Mucosa of gallbladder (tissue), 1 donor: ENCODE measurements at places on chromosomes 1 and 21. TPM values are rescaled to one million over a fixed set of nuclear protein-coding genes. Genes with fewer than 3 reads are reported as not detected.

DNA sequence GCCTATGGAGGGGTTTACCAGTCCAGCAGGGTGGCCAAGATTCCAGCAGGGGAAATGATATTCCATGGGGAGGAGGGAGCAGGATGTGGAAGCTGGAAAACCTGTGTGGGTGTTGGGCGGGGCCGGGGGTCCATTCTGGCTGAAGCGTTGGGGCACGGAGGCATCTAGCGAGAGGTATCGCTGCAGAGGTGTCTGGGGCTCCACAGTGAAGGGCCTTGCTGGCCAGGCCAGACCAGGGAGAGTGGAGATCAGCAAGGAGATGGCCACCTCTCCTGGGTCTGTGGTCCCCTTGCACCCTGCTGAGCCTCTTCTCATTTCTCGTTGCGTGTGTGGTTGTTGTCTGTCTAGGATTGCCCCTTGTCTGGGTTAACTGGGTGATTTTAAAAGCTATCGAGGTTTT, 6.2 kb downstream of the COQ8A start:
- DNase-seq: peak; percentile 10

DNA sequence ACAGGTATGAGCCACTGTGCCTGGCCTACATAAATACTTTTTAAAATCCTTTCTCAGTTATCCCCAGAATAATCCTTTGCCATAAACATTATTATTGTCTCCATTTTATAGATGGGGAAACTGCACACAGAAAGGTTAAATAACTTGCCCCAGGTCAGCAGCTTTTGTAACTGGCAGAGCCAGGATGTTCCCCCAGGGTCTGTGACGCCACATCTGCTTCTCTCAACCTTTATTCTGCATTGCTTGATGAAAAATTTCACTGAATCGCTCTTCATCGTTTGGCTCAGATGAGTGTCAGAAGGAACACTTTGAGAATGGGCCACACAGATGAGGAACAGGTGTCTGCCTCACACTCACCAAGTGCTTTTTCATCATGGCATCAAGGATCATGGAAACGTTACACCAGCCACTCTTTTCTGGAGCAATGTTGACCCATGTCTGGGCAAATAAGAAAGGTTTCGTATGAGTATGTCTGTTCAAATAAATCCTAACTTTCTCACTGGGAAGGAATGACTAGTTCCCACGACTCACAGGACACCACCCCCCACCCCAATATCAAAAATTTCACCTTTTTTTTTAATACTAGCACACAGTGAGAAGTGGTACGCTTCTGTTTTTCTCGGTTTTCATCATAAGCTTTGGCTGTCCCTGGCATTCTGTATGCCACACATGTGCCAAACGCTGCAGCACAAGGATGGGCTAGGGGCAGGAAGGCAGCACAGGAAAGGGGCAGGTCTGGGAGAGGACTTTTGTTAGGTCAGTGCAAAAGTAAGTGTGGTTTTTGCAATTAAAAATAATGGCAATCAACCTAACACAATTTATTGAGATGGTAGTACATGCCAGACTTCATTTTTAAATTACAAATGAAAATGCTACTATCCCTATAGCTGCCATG, 9.0 kb upstream of the PTGFRN start:
- no peak for DNase-seq

DNA sequence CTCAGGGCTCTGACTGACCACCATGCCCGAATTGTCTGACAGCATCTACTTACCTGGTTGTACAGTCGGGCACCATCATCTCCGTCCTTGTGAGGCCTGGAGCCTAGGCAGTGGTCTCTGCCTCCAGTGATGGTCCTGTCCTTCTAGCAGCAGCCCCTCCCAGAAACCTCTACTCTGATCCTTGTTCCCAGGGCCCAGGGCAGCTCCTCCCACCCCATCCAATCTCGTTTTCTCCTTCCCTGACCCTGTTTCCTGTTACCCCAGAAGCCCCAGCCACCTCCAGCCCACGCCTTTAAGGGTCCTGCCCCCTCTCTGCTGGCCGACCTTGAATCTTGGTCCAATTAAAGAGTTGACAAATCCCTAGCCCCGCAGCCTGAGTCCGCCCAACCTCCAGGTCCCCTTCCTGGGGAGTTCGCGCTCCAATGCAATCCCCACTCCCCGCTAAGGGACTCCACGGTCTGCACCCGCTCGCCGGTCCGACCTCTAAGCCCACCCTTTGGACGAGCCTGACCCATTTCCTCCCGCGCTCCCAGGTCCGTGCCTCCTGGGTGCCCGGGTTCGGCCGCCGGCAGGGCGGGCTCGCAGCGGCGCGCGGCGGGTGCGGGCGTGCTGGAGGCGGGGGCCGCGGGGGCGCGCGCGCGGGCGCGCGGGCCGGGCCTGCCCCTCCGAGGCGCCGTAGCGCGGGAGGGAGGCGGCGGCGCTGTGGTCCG, at the start of gene B4GALT2:
Gene B4GALT2 (plus strand): TSS at position 660 of the 710 bp plus-strand sequence. CDS start 1,951 bp downstream, outside the sequence.
- DNase-seq: no peak

- no peak for DNase-seq
Observed at GRCh38 chr1:43803646-43804045, 96.3 kb downstream of the ST3GAL3 start.

- DNase-seq: no peak
Observed at GRCh38 chr1:182677397-182678098, 6.8 kb downstream of the RGS8 start.

- DNase-seq: no peak
Observed at GRCh38 chr1:9198538-9199361, 35.8 kb upstream of the H6PD start.

DNA sequence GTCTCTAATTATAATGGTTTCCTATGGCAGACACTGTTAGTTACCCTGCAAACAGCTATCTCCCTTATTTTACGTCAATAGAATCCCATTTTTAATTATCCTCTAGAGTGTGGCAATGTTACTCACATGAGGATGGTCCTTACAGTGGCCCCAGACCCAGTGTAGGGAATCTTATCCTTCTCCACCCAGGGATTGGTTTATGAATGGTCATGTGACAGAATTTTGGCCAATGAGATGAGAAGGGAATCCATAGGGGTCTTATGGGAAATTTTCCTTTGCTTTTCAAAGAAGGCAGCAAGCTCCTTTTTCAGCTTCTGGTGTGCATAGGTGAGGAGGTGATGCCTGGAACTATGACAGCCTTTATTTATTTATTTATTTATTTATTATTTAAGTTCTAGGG, 59.0 kb upstream of the HUNK start:
- DNase-seq: no peak

GRCh38 chr1:153474347-153474746, 13.9 kb upstream of the S100A7 start:
- DNase-seq: no peak

DNA sequence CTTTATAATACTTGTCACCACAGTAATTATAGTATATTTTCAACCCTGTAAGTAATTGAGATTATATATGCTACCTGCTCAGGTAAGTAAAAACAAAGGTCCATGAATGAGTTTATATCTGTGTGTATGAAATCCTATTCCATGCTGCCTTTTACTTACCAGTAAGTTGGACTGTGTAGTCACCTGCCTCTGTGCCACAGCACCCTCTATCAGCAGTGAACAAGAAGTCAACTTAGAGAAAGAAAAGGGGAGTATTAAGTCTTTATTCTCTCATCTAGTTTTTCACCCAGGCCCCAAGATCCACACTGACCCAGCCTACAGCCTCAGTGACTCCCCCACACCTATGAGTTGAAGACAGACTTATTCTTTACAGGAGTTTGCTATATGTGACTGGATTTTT, 36.9 kb upstream of the IFI16 start:
- no peak for DNase-seq

GRCh38 chr1:109274533-109275476, 8.1 kb downstream of the PSRC1 start:
- peak; percentile 75 for DNase-seq

DNA sequence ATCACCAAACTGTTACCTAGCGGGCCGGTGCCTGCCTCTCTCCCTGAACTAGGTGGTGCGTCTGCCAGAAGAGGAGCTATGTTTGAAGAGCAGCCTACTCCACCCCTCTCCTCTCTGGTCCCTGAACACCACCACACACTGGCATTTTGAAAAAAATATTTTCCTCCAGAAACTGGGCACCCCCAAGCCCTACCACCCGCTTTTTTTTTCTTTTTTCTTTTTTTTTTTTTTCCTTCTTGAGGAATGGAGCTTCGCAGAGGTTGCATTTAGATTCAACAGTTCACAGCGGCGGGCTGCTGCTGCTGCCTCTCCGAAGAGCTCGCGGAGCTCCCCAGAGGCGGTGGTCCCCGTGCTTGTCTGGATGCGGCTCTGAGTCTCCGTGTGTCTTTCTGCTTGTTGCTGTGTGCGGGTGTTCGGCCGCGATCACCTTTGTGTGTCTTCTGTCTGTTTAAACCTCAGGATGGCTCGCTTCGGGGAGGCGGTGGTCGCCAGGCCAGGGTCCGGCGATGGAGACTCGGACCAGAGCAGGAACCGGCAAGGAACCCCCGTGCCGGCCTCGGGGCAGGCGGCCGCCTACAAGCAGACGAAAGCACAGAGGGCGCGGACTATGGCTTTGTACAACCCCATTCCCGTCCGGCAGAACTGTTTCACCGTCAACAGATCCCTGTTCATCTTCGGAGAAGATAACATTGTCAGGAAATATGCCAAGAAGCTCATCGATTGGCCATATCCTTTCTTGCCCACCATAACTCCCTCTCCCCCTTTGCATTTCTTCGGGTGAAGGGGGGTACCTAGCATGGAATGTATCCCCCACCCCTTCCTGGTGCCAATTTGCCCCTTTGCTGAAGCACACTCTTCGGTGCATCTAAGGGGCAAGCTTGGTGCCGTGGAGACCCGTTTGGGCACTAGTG, at the start of gene CACNA1E:
Gene CACNA1E (plus strand): TSS at position 233 of the 911 bp plus-strand sequence. CDS start 228 bp downstream, at position 461.
- no peak for DNase-seq

GRCh38 chr1:84959294-84959693, 37.6 kb downstream of the MCOLN2 start:
- DNase-seq: no peak

DNA sequence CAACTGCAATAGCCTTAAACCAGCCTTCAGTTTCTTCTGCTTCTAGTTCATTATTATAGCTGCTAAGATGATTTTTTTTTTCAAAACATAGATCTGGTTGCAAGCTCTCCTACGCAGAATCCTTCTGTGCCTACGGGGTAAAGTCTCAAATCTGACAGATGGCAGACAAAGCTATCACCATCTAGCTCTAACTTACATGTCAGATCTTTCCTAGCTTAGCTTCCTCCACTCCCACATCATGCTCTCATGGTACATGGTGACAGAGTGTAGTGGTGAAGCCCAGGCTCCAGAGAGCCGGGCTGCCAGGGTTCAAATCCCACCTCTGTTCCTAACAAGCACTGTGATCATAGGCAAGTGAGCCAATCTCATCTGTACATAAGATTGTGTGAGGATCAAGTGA, 24.2 kb upstream of the GUCA2B start:
- no peak for DNase-seq

- no peak for DNase-seq
Observed at GRCh38 chr1:168206111-168206510, 19.7 kb upstream of the SFT2D2 start.

DNA sequence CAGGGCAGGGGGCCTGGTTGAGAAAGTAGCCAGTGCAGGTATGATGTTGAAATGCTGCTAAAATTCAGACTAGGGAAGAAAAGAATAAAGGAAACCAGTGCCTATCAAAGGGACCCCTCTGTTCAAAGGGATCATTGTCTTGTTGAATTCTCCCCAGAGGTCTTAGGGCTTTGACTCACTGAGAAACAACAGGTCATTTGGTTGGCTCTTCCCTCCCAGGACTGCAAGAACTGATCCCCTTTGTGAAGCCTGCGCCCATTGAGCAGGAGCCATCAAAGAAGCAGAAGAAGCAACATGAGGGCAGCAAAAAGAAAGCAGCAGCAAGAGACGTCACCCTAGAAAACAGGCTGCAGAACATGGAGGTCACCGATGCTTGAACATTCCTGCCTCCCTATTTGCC, 11.8 kb upstream of the CELSR2 start:
- no peak for DNase-seq

DNA sequence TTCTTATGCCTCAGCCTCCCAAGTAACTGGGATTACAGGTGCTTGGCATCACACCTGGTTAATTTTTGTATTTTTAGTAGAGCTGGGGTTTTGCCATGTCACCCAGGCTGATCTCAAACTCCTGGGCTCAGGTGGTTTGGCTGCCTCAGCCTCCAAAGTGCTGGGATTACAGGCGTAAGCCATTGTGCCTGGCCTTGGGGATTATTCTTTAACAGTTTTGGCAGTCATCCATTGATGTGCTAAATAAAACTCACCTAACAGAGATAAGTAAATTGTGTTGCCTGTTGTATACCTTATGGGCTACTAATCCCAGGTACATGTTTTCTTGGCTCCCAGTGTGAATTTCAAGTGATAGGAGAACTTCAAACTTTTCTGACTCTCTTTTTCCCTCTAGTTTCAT, 35.2 kb upstream of the PDE4B start:
- DNase-seq: peak; percentile 37

DNA sequence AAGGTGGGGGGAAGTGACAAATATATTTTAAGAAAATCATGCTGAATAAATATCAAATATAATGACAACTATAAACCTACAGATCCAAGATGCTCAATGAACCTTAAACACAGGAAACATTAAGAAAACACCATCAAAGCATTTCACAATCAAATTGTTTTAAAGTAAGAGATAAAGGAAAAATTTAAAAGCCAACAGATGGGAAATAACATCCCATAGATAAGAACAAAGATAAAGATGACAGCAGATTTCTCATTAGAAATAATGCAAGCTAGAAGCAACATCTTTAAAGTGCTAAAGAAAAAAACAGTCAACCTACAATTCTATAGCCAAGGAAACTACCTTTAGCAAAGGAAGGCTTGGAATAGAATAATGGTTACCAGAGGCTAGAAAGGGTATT, 17.8 kb downstream of the MCOLN3 start:
- no peak for DNase-seq

DNA sequence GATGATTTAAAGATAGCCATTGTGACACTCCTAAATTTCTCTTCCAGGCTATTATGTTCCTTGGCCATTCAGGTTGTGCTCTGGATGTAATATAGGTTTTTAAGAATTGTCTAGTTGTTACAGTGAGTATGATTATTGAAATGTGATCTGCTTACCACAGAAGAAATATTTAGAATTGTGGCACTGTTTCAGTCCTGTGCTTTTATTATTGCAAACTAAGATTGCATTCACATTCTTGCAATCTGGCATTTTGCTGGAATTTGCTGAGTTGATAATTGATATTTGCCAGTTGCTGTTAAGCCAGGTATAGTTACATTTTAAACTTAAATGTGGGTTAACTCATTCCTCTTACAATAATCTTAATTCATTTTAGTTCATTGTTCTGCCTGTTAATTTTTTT, 22.3 kb downstream of the EXO1 start:
- DNase-seq: no peak

GRCh38 chr1:69459244-69459643, 108.5 kb upstream of the LRRC7 start:
- no peak for DNase-seq

The SERPINC1 gene
- total RNA-seq: 1.2 TPM

The FTCD gene
- 1.3 TPM for total RNA-seq

The ZNF683 gene
- total RNA-seq: 2.9 TPM

The PCAT6 gene
- 2.3 TPM for total RNA-seq

The PDXK gene
- 188 TPM for total RNA-seq

The COA6 gene
- 34.4 TPM for total RNA-seq

The GPR25 gene
- total RNA-seq: 0.66 TPM

The SSX2IP gene
- total RNA-seq: 22.3 TPM

The KCNQ4 gene
- 3.5 TPM for total RNA-seq

The TCHH gene
- total RNA-seq: 0.09 TPM
